ENCODE measurements at places on chromosomes 3 and 15.

DNA sequence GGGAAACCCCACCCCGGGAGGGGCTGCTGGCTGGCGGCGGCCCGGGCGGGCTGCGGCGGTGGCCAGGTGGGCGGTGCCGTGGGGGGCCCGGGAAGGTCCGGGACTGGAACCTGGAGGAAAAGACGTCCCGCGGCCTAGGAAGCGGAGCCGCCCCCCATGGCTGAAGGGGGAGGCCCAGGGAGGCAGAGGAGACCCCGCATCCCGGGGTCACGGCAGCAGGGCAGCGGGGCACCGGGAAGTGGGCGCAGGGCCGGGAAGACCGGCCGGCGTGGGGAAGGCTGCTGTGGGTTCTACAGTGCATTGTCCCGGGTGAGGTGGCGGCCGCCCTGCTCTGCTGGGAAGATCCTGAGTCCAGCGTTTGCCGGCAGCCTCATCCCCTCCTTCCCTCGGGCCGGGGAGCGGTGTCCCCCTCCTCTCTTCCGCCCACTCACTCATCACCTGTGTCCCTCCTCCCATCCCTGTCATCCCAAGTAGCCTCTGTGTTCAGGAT is 525 bp upstream of the FSTL1 start:
- no peak for DNase-seq

GRCh38 chr3:112486811-112487505 is 12.3 kb downstream of the BTLA start:
- DNase-seq, result no peak

GRCh38 chr3:144770281-144770680 is 798.7 kb downstream of the DIPK2A start:
- DNase-seq, result no peak

DNA sequence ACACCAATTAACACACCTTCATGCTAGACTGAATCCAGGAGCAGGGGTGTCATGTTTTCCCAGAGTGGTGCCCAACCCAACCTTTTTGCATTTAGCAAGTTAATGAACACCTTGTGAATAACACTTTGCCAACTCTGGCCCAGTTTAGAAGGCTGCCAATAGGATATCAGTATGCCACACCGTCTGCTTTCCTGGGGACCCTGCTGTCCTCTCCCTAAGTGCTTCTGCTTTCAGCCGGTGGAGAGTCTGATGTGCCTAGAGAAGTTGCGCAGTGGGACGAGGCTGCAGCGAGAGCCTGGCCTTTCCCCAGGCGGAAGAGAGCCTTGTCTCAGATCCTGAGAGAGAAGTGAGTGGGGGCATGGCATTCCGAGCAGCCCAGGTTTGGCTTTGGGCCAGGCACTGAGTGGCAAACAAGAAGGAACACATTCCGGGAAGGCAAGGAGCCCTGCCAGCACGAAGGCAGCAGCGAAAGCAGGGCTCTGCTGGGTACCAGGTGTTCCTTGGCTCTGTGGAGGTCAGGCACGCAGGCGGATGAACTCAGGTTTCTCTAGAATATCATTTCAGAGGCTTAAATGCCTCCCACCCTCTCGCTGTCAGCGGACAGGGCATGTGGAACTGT is 36.9 kb downstream of the SENP8 start:
- no peak for DNase-seq

DNA sequence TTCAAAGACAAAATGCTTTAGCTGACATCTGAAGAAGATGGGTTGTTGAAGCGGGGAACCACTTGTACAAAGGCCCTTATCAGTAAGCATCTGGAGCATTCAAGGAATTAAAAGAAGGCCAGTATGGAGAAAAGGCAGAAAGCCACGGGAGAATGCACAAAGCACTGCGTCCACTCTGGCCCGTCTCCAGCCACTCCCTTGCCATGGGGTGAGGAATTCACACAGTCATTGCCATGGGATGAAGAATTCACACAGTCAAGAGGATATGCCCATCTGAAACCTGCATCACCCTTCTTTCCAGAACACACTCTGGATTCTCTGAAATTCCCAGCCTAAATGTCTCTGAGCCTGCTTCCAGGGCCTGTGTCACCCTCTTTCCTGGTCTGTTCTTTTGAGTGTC is 26.7 kb upstream of the STAG1 start:
- no peak for DNase-seq

DNA sequence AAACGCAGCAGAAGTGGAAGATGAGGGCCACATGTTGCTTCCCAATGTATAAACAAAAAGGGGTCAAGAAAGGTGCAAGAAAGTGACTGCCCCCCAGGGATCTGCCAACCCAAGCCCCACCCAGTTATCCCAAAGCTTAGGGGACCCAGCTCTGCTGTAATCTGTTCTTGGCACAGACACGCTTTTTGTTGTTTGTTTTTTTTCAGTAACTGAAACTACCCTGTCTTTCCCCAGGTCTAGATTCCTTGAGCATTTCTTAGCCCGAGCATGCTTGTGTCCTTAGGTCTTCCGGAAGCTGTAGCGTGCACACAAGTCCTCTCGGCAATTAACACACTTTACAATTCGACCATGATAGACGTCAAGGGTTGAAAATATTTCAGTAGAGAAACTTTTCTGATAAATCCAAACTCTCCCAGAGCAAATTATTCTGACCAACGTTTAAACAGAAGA is 8.5 kb upstream of the PPARG start:
- no peak for DNase-seq

DNA sequence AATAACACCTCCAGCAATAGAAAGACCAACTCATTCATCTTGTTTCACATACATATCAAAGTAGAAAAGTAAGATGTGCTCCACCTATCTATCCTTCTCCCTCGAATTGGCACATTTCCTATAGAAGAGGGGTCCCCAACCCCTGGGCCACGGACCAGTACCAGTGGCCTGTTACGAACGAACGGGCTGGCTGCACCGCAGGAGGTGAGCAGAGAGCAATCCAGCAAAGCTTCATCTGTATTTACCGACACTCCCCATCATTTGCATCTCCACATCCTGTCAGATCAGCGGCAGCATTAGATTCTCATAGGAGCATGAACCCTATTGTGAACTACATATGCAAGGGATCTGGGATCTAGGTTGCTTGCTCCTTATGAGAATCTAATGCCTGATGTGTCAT is 95.0 kb upstream of the CGNL1 start:
- DNase-seq, result no peak

- peak; percentile 5 for DNase-seq
Measured at GRCh38 chr3:81816473-81817250, 55.2 kb upstream of the GBE1 start.

DNA sequence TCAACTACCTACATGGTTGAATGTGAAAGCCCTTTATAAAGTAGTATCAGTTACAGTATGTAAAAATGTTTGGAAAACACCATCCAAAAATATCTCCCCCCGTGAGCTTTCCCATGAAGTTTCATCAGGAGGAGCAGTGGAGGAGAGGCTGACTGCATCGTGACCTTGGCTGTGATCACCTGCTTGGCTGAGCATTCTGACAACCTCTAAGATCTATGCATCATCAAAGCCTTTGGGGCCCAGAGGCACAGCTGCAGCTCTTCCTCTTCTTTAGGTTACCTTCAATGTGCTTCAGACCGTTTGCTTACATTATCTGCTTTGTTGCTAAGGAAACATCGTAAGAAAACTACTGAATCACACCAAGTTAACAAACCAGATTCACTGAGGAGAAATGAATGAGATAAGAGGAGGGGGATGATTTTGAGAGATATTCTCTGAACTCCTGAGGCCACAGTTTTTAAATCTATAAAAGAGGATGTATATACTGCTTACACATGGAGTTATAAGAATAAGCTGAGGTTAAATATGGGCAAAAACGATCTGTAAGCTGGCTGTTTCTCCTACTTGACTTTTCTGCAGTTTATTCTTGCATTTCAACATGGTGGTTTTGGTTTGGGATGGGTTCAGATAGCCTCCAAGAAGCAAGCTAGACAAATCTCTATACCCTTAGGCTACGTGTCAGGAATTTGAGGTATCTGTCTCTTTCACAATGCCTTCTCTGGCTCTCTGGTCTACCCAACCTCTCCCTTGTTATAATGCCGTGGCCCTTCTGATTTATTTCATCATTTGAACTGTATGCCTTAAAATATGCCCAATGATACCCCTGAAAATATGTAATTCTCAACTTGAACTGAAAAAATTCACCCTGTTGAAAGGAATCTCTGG is 4.0 kb downstream of the GCSAM start:
- DNase-seq, result peak; percentile 58

GRCh38 chr3:47854720-47855455 is 52.0 kb downstream of the DHX30 start:
- DNase-seq, result no peak

DNA sequence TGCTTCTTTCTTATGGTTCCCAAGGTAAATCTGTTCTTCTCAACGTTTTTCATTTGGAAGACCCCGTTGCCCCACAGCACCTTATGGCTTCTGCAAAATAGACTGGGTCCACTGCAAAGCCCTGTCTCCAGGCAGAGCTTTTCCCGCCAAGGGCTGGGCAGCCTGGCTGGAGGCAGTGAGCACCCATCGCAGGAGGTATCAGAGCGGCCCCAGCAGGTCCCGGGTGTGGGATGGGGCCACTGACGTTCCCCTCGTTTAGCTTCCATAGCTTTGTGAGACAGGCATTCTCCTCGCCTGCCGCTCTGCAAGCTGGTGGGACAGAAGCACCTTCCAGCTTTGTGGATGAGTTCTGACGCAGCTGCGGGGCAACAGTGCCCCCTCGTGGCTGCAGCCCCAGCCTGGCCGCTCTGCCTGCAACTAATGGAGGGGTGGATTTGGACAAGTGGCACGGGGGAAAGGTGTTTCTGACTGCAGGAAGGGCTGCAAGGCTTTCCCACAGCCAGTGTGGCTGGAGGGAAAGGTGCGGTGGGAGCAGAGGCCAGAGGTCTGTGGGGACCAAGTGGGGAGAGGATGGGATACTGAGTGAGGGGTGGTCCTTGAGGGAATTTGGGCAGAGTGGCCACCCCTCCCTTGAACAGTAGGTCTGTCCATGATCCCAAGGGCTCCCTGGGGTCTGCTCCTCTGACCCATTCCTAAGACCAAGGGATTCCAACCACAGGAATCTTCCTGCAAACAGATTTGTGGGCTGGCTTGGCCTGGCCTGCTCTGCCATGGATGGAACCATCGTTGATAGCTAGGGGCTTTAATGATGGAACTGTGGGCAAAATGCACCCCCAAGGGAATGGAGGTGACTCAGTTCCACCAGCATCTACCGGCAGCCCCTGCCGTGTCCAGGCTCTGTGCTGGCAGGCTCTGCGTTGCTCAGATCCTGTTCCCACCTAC is 99.4 kb downstream of the FBLN2 start:
- DNase-seq, result peak; percentile 76

GRCh38 chr3:112134335-112135124 is 1.5 kb upstream of the GCSAM start:
- DNase-seq, result no peak

DNA sequence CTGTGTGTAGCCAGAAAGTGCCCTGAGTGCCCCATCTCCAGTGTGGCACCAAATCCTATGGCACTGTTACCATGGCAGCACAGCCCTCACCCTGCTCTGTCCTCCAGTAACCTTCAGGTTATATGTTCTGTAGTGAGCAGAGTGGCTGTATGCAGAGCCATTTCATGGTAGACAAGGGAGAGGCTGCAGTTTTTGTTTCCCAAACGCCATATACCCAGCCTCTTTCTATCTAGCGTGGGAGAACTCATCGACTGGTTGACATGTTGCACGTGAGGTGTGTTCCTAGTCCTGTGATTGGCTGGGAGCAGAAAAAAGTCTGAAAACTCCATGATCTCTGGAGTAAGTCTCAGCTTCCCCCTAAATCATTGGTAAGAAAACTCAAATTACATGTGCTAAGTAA is 2.0 kb downstream of the SIDT1 start:
- DNase-seq, result peak; percentile 28

DNA sequence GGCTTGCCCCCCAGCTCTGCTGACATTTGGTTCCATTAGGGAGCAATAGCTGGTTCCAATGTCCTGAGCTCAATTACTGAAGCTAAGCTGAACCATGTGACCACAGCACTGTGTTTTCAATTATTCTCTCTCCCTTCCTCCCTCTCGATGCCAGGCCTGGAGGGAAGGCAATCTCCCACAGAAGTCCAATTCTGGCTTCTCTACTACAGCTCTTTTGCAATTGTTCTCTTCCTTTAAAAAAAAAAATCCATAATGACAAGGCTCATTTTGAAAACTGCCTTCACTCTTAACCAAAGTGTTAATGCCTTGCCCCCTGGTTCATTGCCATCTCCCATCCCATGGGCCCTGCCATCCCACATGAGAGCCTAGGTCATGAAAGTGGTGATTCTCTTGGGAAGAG is 24.8 kb downstream of the IL16 start:
- DNase-seq, result no peak

DNA sequence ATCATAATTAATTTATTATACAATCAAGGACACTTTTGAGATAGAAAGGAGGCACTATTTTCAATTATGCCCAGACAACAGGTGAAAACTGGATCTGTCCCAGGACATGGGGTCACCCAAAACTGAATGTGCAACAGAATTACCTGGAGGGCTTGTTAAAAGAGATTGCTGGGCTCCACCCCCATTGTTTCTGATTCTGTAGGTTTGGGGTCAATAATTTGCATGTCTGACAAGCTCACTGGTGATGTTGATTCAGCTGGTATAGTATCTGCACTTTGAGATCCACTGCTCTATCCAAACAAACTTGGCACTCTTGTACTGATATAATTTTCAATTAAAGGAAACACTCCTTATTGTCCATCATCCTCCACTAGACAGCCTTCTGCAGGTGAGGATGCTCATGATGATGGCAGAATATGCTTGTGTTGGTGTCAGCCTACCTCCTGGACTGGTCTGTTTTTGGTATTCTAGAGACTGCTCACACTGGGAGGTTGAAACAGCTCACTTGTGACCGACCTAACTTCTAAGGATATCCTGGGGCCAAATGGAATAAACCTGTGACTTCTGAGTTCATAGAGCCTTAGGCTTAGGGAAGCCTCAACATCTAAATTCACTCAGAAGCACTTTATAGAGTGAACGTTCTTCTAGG is 2.2 kb downstream of the P2RY14 start:
- DNase-seq, result no peak

DNA sequence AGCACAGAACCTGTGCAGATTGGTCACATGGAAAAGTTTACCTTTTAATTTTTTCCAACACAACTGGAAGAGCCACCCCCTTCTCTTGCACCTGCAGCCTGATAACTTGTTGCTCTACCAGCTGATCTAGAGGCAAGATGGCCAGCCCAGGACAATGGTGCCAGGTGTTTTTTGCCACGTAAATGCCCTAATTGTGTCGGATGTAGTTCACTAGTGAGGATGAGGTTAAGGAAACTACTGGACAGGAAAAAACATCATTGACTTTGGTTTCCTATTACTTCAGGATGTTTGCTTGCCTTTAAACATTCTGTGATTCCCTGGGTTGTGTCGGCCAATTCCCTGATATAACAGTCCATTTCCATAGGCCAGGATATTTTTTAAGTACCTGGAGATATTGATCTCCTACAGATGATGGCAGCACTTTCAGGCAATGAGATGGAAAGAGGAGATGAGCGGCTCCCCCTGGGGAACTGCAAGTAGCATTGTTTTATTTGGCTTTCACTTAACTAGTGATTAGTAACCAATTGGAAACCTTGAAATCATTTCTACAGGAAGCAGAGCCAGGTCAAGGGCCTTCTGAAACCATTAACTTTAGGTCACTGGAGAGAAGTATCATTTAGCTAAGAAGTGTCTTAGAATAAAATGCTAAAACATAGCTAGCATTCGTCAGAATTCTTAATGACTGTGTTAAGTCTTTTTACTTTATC is 72.5 kb downstream of the OSBPL10 start:
- no peak for DNase-seq

GRCh38 chr3:114879059-114880031 is 267.7 kb downstream of the ZBTB20 start:
- no peak for DNase-seq
